Transverse colon (tissue), 4 donors: ENCODE measurements at places on chromosomes 2 and 18. TPM values are rescaled to one million over a fixed set of nuclear protein-coding genes. Genes with fewer than 3 reads are reported as not detected.
A peak's percentile ranks its signal among the peaks of the same experiment; 100 is the strongest.

Gene DIS3L2
- total RNA-seq: 42.2 TPM

- no peaks in the 10 kb centered on the region for H3K36me3 ChIP-seq
- DNase-seq: no peak
- no peak overlapping the region for H3K27ac ChIP-seq
- no peaks in the 10 kb centered on the region for H3K27me3 ChIP-seq
These were observed 83.9 kb downstream of the RPE start for GRCh38 chr2:210086292-210086691.

DNA sequence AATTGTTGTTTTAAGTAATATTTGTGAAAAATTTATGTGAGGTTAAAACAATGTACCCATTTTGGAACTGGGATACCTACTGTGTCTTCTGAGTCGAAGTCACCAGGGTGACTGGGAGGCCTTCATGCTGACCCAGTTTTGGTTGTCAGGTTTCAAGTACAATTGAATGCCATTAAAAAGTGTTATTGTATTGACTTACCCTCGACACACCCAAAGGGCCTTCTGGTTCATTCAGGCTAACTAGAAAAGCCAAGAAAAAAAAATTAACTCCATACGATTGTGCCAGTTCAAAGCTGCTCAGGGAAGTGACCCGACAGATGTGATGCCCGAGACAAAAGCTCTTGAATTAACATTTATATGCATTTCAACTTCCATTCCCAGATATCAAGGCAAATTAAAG, 190.0 kb downstream of the ST6GAL2 start:
- no peaks in the 10 kb centered on the region for H3K36me3 ChIP-seq
- peak; percentile 23 for DNase-seq
- H3K27me3 ChIP-seq: no peaks in the 10 kb centered on the region
- no peak overlapping the region for H3K4me3 ChIP-seq

Gene LOXHD1
- total RNA-seq: not detected

- H3K4me3 ChIP-seq: no peak overlapping the region
- H3K27me3 ChIP-seq: peaks cover 100% of the 10 kb centered on the region
- no peaks in the 10 kb centered on the region for H3K36me3 ChIP-seq
- H3K27ac ChIP-seq: no peak overlapping the region
- no peak for DNase-seq
- peaks cover 13% of the 10 kb centered on the region for H3K4me1 ChIP-seq
These were observed 5.5 kb downstream of the EN1 start for GRCh38 chr2:118841828-118842461.

Gene GAREM1
- total RNA-seq: 22.5 TPM

- peak overlapping the region; percentile 23 for H3K27ac ChIP-seq
- H3K4me3 ChIP-seq: no peak overlapping the region
- no peaks in the 10 kb centered on the region for H3K4me1 ChIP-seq
- H3K36me3 ChIP-seq: no peaks in the 10 kb centered on the region
- no peaks in the 10 kb centered on the region for H3K27me3 ChIP-seq
These were observed 79.7 kb upstream of the IGFBP5 start for GRCh38 chr2:216775043-216775453.

GRCh38 chr2:39696101-39696553, 30.4 kb downstream of the TMEM178A start:
- no peaks in the 10 kb centered on the region for H3K4me1 ChIP-seq
- H3K4me3 ChIP-seq: no peak overlapping the region
- DNase-seq: no peak
- H3K27me3 ChIP-seq: no peaks in the 10 kb centered on the region
- H3K27ac ChIP-seq: no peak overlapping the region

Gene FAM237A
- total RNA-seq: not detected

GRCh38 chr2:59176737-59177136, 935.6 kb upstream of the FANCL start:
- DNase-seq: no peak
- no peaks in the 10 kb centered on the region for H3K4me1 ChIP-seq
- H3K36me3 ChIP-seq: no peaks in the 10 kb centered on the region
- H3K27ac ChIP-seq: no peak overlapping the region

GRCh38 chr2:65671670-65672242, 239.4 kb upstream of the SPRED2 start:
- H3K4me1 ChIP-seq: no peaks in the 10 kb centered on the region
- H3K36me3 ChIP-seq: no peaks in the 10 kb centered on the region
- H3K4me3 ChIP-seq: no peak overlapping the region
- no peaks in the 10 kb centered on the region for H3K27me3 ChIP-seq
- H3K27ac ChIP-seq: no peak overlapping the region

DNA sequence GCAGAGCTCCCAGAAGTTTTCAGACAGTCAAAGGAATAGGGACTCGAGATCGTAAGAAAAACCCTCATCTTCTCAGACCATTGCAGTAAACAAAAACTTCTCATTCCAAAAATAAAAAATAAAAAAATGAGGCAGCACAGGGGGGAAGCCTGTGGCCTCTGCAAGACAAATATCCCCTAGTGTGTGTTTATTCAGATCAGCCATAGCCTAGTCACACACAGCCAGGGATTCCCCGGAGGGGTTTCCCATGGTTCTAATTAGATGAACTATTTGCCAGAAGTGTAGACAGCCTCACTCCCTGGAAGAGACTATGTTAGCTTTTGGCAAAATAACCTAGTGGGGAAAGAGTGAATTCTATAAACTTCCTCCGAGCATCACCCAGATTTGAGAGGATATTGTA, 122.9 kb upstream of the KLF7 start:
- no peak for DNase-seq
- H3K27me3 ChIP-seq: no peaks in the 10 kb centered on the region
- no peaks in the 10 kb centered on the region for H3K36me3 ChIP-seq
- no peak overlapping the region for H3K4me3 ChIP-seq
- H3K4me1 ChIP-seq: peaks cover 2% of the 10 kb centered on the region

GRCh38 chr2:187819624-187820023, 265.4 kb upstream of the TFPI start:
- H3K36me3 ChIP-seq: no peaks in the 10 kb centered on the region
- H3K4me1 ChIP-seq: no peaks in the 10 kb centered on the region
- H3K27ac ChIP-seq: no peak overlapping the region

DNA sequence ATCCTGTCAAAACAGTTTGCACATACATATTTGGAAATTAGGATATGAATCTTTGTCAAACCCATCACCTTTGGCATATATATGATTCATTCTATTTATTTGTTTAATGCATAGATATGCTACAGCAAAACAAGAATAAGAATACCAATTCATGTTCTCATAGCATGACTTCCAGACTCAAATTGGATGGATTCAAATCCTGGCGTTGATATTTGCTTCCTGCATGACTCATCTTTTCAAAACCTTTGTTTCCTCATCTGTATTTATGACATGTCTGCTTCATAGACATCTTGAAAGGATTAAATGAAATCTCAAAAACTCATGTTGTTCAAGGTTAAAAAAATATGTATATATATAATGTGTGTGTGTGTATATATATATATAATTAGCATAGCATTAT, 261.3 kb downstream of the MBD5 start:
- no peaks in the 10 kb centered on the region for H3K36me3 ChIP-seq
- no peak overlapping the region for H3K4me3 ChIP-seq
- H3K27me3 ChIP-seq: no peaks in the 10 kb centered on the region
- no peak for DNase-seq

Gene ATP6V1B1
- not detected for total RNA-seq

Gene ATP9B
- 70.3 TPM for total RNA-seq

DNA sequence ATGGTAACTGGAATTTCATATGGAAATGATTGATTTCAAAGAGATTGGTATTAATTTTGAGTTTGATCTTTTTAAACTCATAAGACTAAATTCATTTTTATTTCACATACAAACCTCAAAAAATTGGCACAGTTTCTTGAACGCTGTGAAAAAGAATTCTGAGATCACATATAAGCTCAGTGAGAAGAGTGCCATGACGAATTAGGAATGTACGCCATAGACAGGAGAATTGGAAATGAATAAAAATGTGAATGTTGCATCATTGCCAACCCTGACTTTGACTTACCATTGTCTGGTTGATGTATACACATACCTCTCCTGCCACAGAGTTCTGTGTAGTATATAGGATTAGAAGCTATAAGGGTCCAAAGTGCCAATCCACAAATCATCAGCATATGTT, 290.4 kb upstream of the ZC3H15 start:
- H3K4me1 ChIP-seq: no peaks in the 10 kb centered on the region
- no peak overlapping the region for H3K27ac ChIP-seq
- H3K27me3 ChIP-seq: no peaks in the 10 kb centered on the region
- no peak overlapping the region for H3K4me3 ChIP-seq
- no peaks in the 10 kb centered on the region for H3K36me3 ChIP-seq

Gene C1GALT1C1L
- total RNA-seq: not detected

DNA sequence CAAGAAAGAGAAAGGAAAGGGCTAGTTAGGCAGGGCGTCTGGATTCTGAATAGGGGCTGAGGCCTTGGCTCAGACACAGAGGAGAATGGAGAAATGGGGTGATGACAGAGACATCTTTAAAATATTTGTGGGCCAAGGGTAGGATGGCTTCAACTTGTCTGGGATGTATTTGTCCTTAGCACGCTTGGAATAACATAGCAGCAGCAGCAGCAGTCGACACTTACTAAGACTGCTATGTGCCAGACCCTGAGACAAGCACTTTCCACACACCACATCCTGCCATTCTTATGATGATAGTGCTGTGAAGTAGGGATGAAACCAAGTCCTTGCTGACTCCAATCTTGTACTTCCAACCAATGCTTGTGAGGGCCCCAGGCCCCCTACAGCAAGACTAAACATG, 2.6 kb downstream of the IL1RL1 start:
- no peaks in the 10 kb centered on the region for H3K27me3 ChIP-seq
- DNase-seq: no peak
- no peak overlapping the region for H3K27ac ChIP-seq
- no peaks in the 10 kb centered on the region for H3K4me1 ChIP-seq
- no peak overlapping the region for H3K4me3 ChIP-seq

DNA sequence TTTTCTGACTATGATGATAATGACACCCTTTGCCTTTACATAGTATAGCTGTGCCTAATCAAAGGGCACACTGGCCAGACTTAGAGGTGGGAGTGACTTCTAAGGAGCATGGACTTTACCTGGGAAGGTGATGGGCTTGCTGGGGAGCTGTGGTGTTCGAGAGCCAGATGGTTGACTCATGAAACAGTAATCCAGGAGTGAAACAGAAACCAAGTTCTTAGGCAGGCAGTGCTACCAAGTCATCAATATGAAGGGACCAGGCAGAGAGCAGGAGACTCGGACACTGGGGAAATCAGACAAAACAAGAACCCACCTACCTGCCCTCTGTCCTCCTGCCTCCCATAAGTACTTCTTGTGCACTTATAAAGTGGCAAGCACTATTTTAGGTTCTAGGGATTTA, 430.4 kb downstream of the DLGAP1 start:
- H3K4me3 ChIP-seq: no peak overlapping the region
- no peak for DNase-seq
- H3K27ac ChIP-seq: no peak overlapping the region
- H3K4me1 ChIP-seq: no peaks in the 10 kb centered on the region

Gene CERKL
- not detected for total RNA-seq

DNA sequence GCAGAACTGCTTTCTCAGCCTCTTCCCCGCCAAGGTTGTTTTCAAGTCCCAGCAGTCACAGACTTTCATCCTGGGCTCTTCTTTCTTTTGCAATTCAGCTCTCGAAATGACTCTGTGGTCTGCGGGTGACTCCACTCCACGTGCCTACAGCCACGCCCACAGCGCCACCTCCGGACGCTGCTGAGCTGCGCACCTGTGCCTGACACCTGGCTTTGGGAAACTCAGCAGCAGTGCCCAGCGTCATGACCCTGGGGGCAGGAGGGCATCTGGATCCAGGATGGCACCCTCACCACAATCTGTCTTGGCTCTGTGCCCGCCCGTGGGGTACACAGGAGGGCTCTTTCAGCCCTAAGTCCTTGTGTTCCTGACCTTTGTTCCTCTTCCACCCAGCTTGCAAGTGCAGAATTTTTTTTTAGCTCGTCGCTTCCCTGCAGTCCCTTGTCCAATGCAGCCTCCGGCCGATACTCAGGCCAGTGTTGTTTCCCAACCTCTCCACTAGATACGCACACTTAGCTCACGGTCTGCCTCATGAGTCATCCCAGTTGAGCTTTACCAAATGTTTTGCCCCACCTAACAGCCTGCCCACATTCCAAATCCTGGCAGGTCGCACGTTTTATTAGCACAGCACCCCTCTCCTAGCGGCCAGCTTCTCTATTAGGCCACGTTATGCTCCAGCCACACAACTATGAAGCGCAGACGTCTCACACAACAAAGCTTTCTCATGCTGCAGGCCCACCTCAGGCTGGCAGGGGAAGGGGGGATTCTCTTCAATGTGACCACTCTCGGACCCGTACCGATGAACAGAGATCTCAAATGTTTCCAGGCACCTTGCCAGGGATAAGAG, 6.5 kb upstream of the CAPN10 start:
- no peaks in the 10 kb centered on the region for H3K36me3 ChIP-seq
- no peak overlapping the region for H3K4me3 ChIP-seq
- H3K4me1 ChIP-seq: peaks cover 14% of the 10 kb centered on the region
- H3K27me3 ChIP-seq: no peaks in the 10 kb centered on the region
- peak; percentile 84 for DNase-seq
- H3K27ac ChIP-seq: peak overlapping the region; percentile 48

DNA sequence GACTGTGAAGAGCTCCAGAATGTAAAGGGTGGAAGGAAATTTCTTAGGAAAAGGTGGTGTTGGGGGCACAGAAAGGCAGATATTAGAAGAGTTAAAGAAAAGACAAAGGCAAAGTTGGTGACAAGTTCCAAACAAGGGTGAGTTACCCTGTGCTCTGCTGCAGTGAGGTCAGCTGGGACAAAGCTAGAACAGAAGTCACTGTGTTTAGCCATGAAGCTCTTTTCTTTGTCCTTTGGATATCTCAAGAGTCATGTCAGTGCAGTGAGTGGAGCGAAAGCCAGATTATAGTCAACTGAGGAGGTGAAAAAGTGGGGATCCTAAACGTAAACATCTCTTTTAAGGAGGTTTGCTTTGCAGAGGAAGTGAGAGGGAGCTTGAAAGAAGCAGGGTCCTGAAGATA, 187.8 kb upstream of the ALPP start:
- no peak overlapping the region for H3K4me3 ChIP-seq
- H3K36me3 ChIP-seq: no peaks in the 10 kb centered on the region
- H3K27ac ChIP-seq: no peak overlapping the region
- DNase-seq: no peak
- no peaks in the 10 kb centered on the region for H3K27me3 ChIP-seq

Gene CELF4
- total RNA-seq: not detected

Gene MARCO
- total RNA-seq: 47.0 TPM

- no peak overlapping the region for H3K27ac ChIP-seq
- DNase-seq: no peak
- H3K27me3 ChIP-seq: no peaks in the 10 kb centered on the region
- H3K4me1 ChIP-seq: no peaks in the 10 kb centered on the region
- no peaks in the 10 kb centered on the region for H3K36me3 ChIP-seq
These were observed 34.4 kb downstream of the COL4A3 start for GRCh38 chr2:227198866-227199265.

Gene XDH
- total RNA-seq: 25.9 TPM

Gene CRACDL
- total RNA-seq: 21.3 TPM

- H3K27me3 ChIP-seq: no peaks in the 10 kb centered on the region
- no peak overlapping the region for H3K4me3 ChIP-seq
These were observed 325.2 kb downstream of the GBX2 start for GRCh38 chr2:235842941-235843340.

- no peaks in the 10 kb centered on the region for H3K27me3 ChIP-seq
- no peaks in the 10 kb centered on the region for H3K36me3 ChIP-seq
- H3K4me3 ChIP-seq: peak within 1 kb of the TSS; percentile 94
- peak; percentile 99 for DNase-seq
- peaks cover 35% of the 10 kb centered on the region for H3K4me1 ChIP-seq
These were observed at the start of gene FAM117B for GRCh38 chr2:202634556-202635427. FAM117B (plus strand) TSS chr2:202634969; CDS start chr2:202635188, 219 bp downstream.
